ENCODE measurements at places on chromosomes 3 and 15. TPM values are rescaled to one million over a fixed set of nuclear protein-coding genes. Genes with fewer than 3 reads are reported as not detected.

Gene LRRC34
- total RNA-seq: 1.0 TPM

DNA sequence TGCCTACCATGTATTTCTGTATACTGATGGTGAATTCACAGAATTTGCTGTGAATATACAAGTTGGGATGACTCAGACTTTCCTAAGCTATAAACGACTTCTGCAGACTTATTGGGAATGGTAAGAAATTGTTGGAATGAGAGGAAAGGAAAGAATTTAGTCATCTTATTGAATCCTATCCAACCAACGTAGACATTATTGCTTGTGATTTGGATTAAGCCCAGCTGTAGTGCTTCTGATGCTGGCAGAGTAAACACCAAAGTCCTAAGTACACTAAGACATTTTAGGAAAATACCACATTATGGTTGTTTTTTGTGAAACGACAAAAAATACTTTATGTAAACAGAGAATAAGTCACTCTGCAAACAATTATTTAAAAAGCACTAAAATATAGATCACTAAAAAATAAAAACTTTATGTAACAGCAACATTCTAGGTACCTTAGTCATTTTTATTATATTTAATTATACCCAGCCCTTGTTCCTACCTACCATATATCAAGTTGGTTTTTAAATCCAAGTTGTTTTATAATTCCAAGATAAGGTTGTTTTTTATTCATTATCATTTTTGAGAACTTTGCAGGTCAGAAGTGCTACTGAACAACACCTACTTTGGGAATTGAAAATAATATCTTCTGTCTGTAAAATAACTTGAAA, 99.2 kb upstream of the MLF1 start:
- DNase-seq: no peak
- H3K4me3 ChIP-seq: no peak overlapping the region
- H3K4me1 ChIP-seq: no peaks in the 10 kb centered on the region
- H3K27ac ChIP-seq: no peak overlapping the region

Gene MFAP1
- total RNA-seq: 26.3 TPM

- no peaks in the 10 kb centered on the region for H3K36me3 ChIP-seq
- no peaks in the 10 kb centered on the region for H3K27me3 ChIP-seq
- no peak for DNase-seq
- no peak overlapping the region for H3K27ac ChIP-seq
- no peaks in the 10 kb centered on the region for H3K4me1 ChIP-seq
Measured at GRCh38 chr15:49370782-49371181, 52.3 kb upstream of the FGF7 start.

Gene EBLN2
- total RNA-seq: 12.0 TPM

Gene SLC24A5
- total RNA-seq: not detected

- no peaks in the 10 kb centered on the region for H3K36me3 ChIP-seq
- DNase-seq: no peak
- H3K4me1 ChIP-seq: peaks cover 14% of the 10 kb centered on the region
Measured at GRCh38 chr15:70475921-70476320, 287.4 kb downstream of the UACA start.

Gene C3orf49
- total RNA-seq: not detected

GRCh38 chr15:53498996-53499395, 260.5 kb downstream of the WDR72 start:
- H3K27me3 ChIP-seq: no peaks in the 10 kb centered on the region
- no peak overlapping the region for H3K27ac ChIP-seq
- H3K36me3 ChIP-seq: no peaks in the 10 kb centered on the region
- no peak for DNase-seq
- no peaks in the 10 kb centered on the region for H3K4me1 ChIP-seq

DNA sequence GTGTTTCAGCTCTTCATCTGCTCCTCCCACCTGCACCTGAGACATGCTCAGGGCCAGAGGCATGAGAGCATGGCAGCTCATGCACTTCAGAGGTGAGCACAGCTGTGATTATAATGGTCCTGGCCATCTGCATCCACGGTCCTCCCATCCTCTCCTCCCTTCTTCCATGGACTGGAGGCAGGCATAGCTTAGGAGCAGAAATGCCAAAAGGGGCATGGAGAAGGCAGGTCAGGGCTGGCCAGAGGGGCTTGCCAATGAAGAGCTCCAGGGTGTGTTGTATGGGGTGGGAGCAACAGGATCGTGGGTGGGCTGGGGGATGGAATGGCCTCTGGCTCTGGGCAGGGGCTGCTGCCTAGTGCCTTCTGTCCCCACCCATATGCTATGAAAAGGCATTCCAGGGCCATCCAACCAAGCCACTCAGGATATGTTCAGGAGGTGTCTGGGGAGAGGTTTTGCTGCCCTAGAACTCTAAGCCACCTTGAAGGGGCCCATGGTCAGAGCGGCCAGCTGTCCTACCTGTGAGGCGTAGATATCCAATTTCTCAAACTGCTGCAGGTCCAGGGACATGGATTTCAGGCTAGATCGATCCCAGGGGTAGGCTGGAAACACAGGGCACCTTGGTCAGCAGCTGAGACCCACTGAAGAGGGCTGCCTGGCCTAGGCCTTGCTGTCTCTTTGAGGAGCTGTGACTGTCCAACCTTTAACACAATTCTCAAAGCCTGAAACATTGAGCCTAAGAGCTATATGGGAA, 26.1 kb downstream of the KY start:
- H3K4me1 ChIP-seq: no peaks in the 10 kb centered on the region
- H3K27ac ChIP-seq: no peak overlapping the region
- no peak overlapping the region for H3K4me3 ChIP-seq
- H3K27me3 ChIP-seq: no peaks in the 10 kb centered on the region
- H3K36me3 ChIP-seq: no peaks in the 10 kb centered on the region

Gene SPINT1
- 1.8 TPM for total RNA-seq

DNA sequence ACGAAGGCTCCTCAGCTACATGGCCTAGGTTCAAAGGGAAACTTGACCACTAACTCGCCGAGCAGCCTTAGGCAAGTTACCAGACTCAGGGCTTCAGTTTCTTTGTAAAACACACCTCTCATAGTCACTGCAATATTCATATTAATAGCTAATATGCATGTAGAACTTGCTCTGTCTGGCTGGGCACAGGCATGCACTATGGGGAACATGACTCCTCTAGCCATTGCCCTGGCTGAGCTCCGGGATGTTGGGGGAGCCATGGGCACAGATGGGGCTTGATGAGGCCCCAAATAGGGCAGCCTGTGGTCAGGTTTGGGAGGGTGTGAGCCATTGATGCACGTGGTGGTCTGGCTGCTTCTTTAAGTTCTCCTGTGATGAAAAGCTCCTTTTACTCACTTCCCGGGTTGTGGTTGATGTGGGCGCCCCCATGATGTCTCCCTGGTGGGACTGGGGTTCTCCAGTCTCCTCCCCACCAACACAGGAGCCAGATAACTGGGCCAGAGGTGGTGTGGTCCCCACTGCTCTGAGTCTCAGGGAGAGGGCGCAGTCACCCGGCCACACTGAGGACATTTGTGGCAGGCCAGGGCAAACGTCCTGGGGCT, 29.4 kb upstream of the DUSP7 start:
- H3K27ac ChIP-seq: no peak overlapping the region
- H3K4me1 ChIP-seq: no peaks in the 10 kb centered on the region
- H3K36me3 ChIP-seq: no peaks in the 10 kb centered on the region
- no peak overlapping the region for H3K4me3 ChIP-seq
- no peak for DNase-seq

GRCh38 chr15:31303726-31304648, 22.6 kb upstream of the KLF13 start:
- H3K4me1 ChIP-seq: peaks cover 4% of the 10 kb centered on the region
- DNase-seq: no peak
- no peak overlapping the region for H3K4me3 ChIP-seq
- no peaks in the 10 kb centered on the region for H3K27me3 ChIP-seq
- no peaks in the 10 kb centered on the region for H3K36me3 ChIP-seq
